ENCODE measurements at places on chromosomes 3 and 15. TPM values are rescaled to one million over a fixed set of nuclear protein-coding genes. Genes with fewer than 3 reads are reported as not detected.

GRCh38 chr3:128760881-128761280, 34.9 kb downstream of the RAB7A start:
- DNase-seq = no peak

- DNase-seq = peak; percentile 67
These were observed 38.2 kb upstream of the ITGA11 start for GRCh38 chr15:68470049-68470742.

NANOGP8 gene
- not detected for polyA plus RNA-seq

THBS1 gene
- 69.8 TPM for polyA plus RNA-seq

- no peak for DNase-seq
These were observed 945.6 kb downstream of the MCTP2 start for GRCh38 chr15:95176794-95177577.

FGF7 gene
- 0.81 TPM for polyA plus RNA-seq

BOC gene
- polyA plus RNA-seq = 0.22 TPM

GRAMD1C gene
- 19.7 TPM for polyA plus RNA-seq

DNA sequence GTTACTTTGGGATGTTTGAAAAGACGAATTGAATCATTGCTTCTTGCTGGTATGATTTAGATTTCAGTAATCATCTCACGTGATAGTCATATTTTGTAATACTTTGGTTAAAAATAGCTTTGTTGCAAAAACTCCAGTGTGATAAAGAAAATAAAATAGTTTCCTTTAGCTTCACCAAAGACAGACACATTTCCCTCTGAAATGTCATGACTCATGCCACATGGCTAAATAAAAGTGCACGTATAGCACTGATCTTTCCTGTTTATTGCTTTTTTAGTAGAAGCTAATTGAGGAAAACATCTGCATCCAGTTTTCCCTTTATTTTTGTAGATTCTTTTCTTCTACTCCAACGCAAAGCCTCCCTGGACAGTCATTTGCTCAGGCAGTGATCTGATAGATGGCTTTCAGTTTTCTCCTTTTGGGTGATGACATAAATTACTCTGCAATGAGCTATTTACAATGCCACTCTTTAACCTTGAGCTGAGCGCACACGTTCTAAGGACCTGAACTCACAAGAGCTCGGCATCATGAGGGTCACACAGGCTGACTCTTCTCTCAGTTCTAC, 84.9 kb downstream of the ARNT2 start:
- no peak for DNase-seq

GRCh38 chr3:36524560-36524959, 144.3 kb downstream of the STAC start:
- no peak for DNase-seq

- no peak for DNase-seq
These were observed 123.5 kb downstream of the TMEM108 start for GRCh38 chr3:133161656-133162055.

LRRC34 gene
- not detected for polyA plus RNA-seq

- no peak for DNase-seq
These were observed 37.1 kb upstream of the IL12A start for GRCh38 chr3:159951540-159951939.

Measured in small intestine (tissue), 16 donors.